ENCODE measurements at places on chromosomes 5 and 9. TPM values are rescaled to one million over a fixed set of nuclear protein-coding genes. Genes with fewer than 3 reads are reported as not detected.

Gene MZB1
- total RNA-seq = 0.92 TPM

Gene RGS7BP
- total RNA-seq = 3.5 TPM

Gene SPINK4
- not detected for total RNA-seq

Gene PLEKHG4B
- total RNA-seq = 2.0 TPM

Gene SYNPO
- total RNA-seq = 111 TPM

Gene DIMT1
- 23.5 TPM for total RNA-seq

Gene CDC20B
- total RNA-seq = 0.12 TPM

Gene WDR38
- total RNA-seq = not detected

Gene CNTNAP3B
- 1.5 TPM for total RNA-seq

Gene PCDHGA11
- total RNA-seq = 5.7 TPM

Gene TNIP1
- total RNA-seq = 46.3 TPM

Gene TAS2R1
- total RNA-seq = not detected

Gene EQTN
- 1.1 TPM for total RNA-seq

Gene IGFBPL1
- total RNA-seq = not detected

Gene IL9
- total RNA-seq = not detected

Gene RMND5B
- total RNA-seq = 42.7 TPM

Gene DNAI1
- 1.8 TPM for total RNA-seq

Gene TSLP
- total RNA-seq = 0.57 TPM

Gene LCN10
- 1.4 TPM for total RNA-seq

Gene KIF4B
- total RNA-seq = 0.13 TPM

Gene ASS1
- total RNA-seq = 77.4 TPM

Gene OSMR
- 65.2 TPM for total RNA-seq

Gene GMCL2
- total RNA-seq = not detected

Gene ERBIN
- total RNA-seq = 46.1 TPM

Gene C9
- total RNA-seq = not detected
